HCT116 (cell line): ENCODE measurements at places on chromosomes 5 and 9. TPM values are rescaled to one million over a fixed set of nuclear protein-coding genes. Genes with fewer than 3 reads are reported as not detected.
A peak's percentile ranks its signal among the peaks of the same experiment; 100 is the strongest.

DNA sequence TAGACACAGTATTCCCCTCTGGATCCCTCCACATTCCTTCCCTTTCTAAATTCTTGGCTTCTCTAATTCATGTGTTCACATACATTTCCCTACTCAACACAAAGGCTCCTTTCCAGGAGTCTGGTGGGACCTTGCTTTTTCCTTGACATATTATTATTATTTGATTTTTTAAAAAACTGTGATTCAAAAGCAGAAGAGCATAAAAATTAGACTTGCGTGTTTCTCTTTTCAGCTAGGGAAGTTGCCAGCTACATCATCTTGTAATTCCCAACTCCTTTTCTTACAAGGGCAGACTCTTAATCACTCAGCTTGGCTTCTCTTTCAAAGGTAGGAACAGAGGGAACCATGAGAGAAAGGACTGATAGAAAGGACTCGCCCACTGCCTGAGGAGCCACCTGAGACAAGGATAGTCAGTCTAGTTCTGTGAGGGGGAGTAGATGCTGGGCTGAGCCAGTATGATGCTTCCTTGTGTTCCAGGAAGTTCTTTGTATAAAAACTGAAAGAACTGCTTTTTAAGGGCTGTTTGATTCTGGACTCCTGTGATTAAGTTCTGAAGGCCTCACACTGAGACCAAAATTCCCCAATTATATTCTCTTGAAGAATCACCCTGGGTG, 51.0 kb upstream of the DPYSL3 start:
- no peak overlapping the region for H3K27ac ChIP-seq
- H3K4me1 ChIP-seq: no peaks in the 10 kb centered on the region
- no peak for DNase-seq
- H3K4me3 ChIP-seq: no peak overlapping the region

- no peak for DNase-seq
- no peak overlapping the region for H3K4me3 ChIP-seq
- no peaks in the 10 kb centered on the region for H3K36me3 ChIP-seq
- no peak overlapping the region for H3K27ac ChIP-seq
- no peaks in the 10 kb centered on the region for H3K4me1 ChIP-seq
These were observed 9.1 kb downstream of the CACFD1 start for GRCh38 chr9:133468777-133469421.

DNA sequence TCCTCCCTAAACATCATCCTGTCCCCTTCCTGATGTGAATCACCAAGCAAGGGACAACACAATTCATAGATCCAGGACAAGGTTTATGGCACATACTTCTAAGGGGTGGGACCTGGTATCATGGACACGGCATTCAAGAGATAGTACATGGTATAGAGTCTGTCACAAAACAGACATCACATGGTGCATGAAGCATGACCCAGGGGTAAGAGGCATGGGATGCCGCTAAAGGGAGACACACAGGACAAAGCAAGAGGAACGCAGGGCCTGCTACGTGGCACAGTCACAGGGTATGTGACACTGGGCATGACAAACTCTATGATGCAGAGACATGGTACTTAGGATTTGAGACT, 20.7 kb downstream of the GSN start:
- H3K4me1 ChIP-seq: peaks cover 66% of the 10 kb centered on the region
- DNase-seq: no peak
- H3K4me3 ChIP-seq: no peak overlapping the region
- H3K27ac ChIP-seq: peak overlapping the region; percentile 99

DNA sequence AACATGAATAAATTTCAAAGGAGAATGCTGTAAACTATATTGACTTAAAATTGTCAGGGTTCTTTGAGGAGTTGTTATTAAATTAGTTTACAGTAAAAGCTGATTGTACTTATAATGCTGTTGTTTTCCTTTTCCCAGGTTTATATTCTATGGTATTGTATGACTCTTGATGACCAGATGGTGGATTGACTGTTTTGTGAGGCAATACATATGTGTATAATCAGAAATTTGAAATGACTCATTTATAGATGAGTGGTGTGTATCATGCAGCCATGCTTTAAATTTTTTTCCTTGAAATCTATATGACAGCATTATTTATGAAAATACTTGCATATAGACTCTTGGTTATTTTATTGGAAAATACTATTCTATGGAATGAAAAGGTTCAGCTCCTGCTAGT, 195.3 kb downstream of the CNTLN start:
- H3K27ac ChIP-seq: no peak overlapping the region
- H3K4me3 ChIP-seq: no peak overlapping the region

DNA sequence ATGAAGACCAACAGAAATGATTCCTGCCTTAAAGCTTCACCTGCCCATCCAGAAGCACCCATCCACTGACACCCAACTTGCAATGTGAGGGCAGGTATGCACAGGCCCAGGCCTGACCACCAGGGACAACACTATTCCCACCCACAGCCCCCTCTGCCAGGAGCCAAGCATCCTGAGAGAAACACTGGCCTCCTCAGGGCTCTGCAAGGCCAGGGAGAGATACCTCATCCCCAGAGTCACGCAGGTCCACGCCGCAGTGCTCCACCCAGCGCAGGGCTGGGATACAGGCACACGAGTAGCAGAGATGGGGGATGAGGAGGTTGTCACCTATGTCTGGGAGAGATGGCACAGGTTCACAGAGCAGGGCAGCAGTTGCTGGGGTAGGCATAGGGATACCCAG, 99.4 kb downstream of the PSD2 start:
- H3K27ac ChIP-seq: no peak overlapping the region
- H3K27me3 ChIP-seq: peaks cover 11% of the 10 kb centered on the region; the same call in 1 of the 2 replicates
- no peak overlapping the region for H3K4me3 ChIP-seq
- H3K4me1 ChIP-seq: no peaks in the 10 kb centered on the region

- no peak for DNase-seq
- H3K4me3 ChIP-seq: no peak overlapping the region
- no peak overlapping the region for H3K27ac ChIP-seq
- no peaks in the 10 kb centered on the region for H3K36me3 ChIP-seq
- H3K27me3 ChIP-seq: no peaks in the 10 kb centered on the region
- H3K4me1 ChIP-seq: peaks cover 4% of the 10 kb centered on the region; the same call in 1 of the 2 replicates
These were observed 74.5 kb downstream of the ADAMTS2 start for GRCh38 chr5:179270581-179271427.

DNA sequence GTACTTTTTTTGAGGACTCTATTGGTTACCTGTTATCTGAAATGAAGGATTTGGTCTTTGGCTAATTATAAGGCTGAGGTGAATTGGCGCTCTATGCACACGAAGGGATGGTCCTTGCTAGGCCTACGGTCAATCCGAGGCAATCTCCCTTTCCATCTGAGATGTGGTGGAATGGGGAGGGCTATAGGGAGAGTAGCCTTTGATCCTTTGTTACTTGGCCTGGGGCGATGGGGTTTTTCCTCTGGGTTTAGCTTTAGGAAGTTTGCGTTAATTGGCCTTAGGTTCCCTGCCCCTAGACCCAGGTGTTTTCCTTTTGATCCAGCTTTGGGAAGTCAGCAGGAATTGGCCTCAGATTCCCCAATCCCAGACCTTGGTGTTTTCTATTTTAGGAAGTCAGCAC, 102.1 kb upstream of the C9orf72 start:
- no peaks in the 10 kb centered on the region for H3K4me1 ChIP-seq
- H3K27me3 ChIP-seq: no peaks in the 10 kb centered on the region
- DNase-seq: no peak
- H3K36me3 ChIP-seq: no peaks in the 10 kb centered on the region
- no peak overlapping the region for H3K27ac ChIP-seq
- no peak overlapping the region for H3K4me3 ChIP-seq

DNA sequence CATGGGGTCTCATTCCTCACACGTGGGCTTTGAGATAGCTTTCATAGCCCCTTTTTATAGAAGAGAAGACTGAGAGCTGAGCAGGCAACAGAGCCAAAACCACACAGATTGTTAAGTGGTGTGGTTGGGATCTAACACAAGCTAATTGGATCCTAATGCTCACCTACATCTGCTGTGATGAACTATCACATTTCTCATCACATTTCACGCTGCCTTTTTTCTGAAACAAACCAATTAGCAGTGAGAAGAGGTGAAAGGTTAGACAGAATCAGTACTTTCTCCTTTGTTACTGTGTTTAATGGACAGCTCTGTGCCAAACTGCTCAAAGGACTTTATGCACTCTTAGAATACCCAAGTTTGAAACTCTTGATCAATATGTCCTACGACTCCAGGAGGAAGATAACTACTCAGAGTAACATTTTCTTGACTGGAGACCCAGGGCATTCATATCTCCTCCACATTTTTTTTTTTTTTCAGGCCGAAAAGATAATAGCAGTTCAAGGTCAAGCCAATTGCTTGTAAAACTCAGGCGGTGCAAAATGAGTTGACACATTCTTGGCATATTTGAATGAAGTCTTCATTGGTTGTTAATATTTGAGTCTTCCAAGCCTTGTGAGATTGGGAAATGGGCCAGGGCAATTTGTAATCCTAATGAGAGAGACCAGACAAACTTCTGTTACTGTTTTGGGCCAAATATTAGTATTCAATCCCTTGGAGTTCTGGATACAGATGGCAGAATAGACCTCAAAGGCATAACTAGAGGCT, 138.4 kb downstream of the KCTD16 start:
- no peaks in the 10 kb centered on the region for H3K4me1 ChIP-seq
- DNase-seq: no peak
- peaks cover 16% of the 10 kb centered on the region for H3K27me3 ChIP-seq
- no peaks in the 10 kb centered on the region for H3K36me3 ChIP-seq

DNA sequence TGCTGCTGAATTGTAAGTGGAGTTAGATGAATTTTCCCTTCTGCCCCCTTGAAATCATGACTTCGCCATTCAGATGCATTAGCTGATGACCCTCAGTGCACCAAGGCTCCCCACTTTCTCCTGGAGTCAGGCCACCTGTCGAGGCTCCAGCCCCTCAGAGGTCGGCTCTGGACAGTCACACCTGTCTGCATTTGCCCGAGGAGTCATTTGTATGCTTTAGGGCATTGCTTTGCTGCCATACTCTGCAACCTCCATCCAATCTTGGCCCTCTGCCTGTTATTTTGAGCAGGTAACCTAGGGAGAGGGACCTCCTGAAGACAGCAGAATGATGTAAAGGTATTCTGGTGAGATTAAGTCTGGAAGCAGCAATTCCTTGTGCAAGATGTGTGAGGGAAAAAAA, 144.8 kb downstream of the MACROH2A1 start:
- H3K27ac ChIP-seq: no peak overlapping the region
- DNase-seq: no peak
- H3K4me1 ChIP-seq: peaks cover 19% of the 10 kb centered on the region
- H3K27me3 ChIP-seq: no peaks in the 10 kb centered on the region
- no peaks in the 10 kb centered on the region for H3K36me3 ChIP-seq

DNA sequence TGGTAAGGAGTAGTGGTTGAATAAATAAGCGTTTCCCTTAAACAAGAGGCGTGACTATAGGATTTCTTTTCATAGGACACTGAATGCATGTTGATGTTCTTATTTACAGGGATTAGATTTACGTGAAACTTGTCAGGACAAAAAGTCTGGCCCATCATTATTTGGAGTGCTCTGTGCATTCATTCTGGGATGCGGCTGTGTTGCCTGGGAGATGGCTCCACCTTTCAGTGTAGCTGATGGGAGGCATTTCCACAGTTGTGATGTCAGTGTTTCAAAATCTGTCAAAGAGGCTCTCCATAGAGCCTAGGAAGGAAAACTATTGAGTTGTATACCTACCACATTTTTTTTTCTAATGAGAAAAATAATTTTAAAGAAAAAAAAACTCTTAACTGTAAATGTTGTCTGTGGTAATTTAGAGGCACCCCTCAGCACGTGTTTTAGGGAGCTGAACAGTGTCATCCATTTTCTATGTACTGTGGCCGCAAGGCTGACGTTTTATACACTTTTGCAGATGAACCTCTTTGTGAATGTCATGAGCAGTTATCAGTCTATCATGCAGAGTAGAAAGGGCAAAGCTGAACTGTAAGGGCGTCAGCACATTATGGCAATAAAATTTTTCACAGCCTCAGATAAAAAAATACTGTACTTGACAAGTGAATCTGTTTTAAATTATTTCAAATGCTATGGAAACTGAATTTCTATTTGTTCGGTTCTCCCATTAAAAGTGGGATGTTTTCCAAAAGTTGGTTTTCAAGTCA, 202.7 kb downstream of the PBX3 start:
- H3K27ac ChIP-seq: no peak overlapping the region
- no peaks in the 10 kb centered on the region for H3K4me1 ChIP-seq
- H3K27me3 ChIP-seq: no peaks in the 10 kb centered on the region
- H3K36me3 ChIP-seq: no peaks in the 10 kb centered on the region
- no peak for DNase-seq
- H3K4me3 ChIP-seq: no peak overlapping the region

- no peak for DNase-seq
- H3K4me3 ChIP-seq: no peak overlapping the region
- H3K27ac ChIP-seq: no peak overlapping the region
- no peaks in the 10 kb centered on the region for H3K27me3 ChIP-seq
These were observed 273.4 kb downstream of the CSNK1G3 start for GRCh38 chr5:123785162-123786071.

- no peak overlapping the region for H3K27ac ChIP-seq
- no peaks in the 10 kb centered on the region for H3K27me3 ChIP-seq
- H3K4me1 ChIP-seq: no peaks in the 10 kb centered on the region
- DNase-seq: no peak
- H3K4me3 ChIP-seq: no peak overlapping the region
These were observed 72.0 kb downstream of the CEP120 start for GRCh38 chr5:123351240-123351639.

GRCh38 chr5:96079075-96079474, 117.4 kb upstream of the ELL2 start:
- DNase-seq: peak; percentile 83
- no peak overlapping the region for H3K27ac ChIP-seq
- H3K4me1 ChIP-seq: peaks cover 39% of the 10 kb centered on the region
- no peaks in the 10 kb centered on the region for H3K27me3 ChIP-seq

DNA sequence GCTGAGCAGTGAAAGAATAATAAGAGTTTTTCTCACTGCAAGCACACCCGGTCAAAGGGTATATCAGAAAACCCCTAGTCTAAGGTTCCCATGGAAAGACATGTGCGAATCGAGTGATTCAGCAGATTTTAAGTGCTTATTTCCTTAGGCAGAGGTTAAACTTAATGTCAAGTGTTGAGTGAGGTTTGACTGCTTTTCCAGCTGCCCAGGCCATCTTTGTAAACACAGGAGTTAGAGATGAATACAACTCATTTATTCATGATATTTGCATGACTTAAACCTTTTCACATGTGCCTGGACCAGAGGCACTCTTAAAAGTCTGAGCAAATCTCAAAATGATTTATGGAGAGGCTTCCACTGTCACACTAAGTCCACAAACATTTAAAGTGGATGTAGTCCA, 137.8 kb upstream of the RGMB start:
- DNase-seq: no peak
- no peak overlapping the region for H3K4me3 ChIP-seq
- no peaks in the 10 kb centered on the region for H3K36me3 ChIP-seq
- no peaks in the 10 kb centered on the region for H3K4me1 ChIP-seq
- H3K27ac ChIP-seq: no peak overlapping the region

KIAA0825 gene
- 1.4 TPM for total RNA-seq

OR1L1 gene
- not detected for total RNA-seq

C9orf50 gene
- total RNA-seq: not detected

SLC25A48 gene
- 2.8 TPM for total RNA-seq

FST gene
- 0.34 TPM for total RNA-seq

CKMT2 gene
- not detected for total RNA-seq

CDH6 gene
- total RNA-seq: 0.12 TPM
